Epithelial cell of alveolus of lung (primary cell): ENCODE measurements at places on chromosomes 7 and 10. TPM values are rescaled to one million over a fixed set of nuclear protein-coding genes. Genes with fewer than 3 reads are reported as not detected.

Gene TMEM60
- total RNA-seq = 15.9 and 25.2 TPM in 2 replicates

Gene SYPL1
- total RNA-seq = 49.5 and 76.9 TPM in 2 replicates

Gene OR6V1
- total RNA-seq = not detected in 2 replicates

Gene GPC2
- total RNA-seq = 2.5 and 3.1 TPM in 2 replicates

Gene DYNC1I1
- total RNA-seq = 0.13 TPM in 1 of 2 replicates, not detected in the other

Gene ADRA2A
- not detected in 2 replicates for total RNA-seq

Gene CDK14
- 26.3 and 26.9 TPM in 2 replicates for total RNA-seq

Gene OR6B1
- not detected in 2 replicates for total RNA-seq

Gene ANKRD61
- total RNA-seq = 0.08 and 0.39 TPM in 2 replicates

Gene SSC4D
- 0.48 and 1.7 TPM in 2 replicates for total RNA-seq

Gene KIF5B
- 76.2 and 99.4 TPM in 2 replicates for total RNA-seq

Gene MINDY3
- 18.0 and 19.0 TPM in 2 replicates for total RNA-seq

Gene TLX1
- not detected in 2 replicates for total RNA-seq

Gene HOXA1
- 1.4 and 3.9 TPM in 2 replicates for total RNA-seq

Gene MOGAT3
- not detected in 2 replicates for total RNA-seq

Gene ANXA8L1
- 0.56 and 5.7 TPM in 2 replicates for total RNA-seq

Gene MMP21
- total RNA-seq = 0.08 TPM in 1 of 2 replicates, not detected in the other

Gene EFCAB10
- total RNA-seq = 0.26 TPM in 1 of 2 replicates, not detected in the other

Gene ERVW-1
- total RNA-seq = 0.16 TPM in 1 of 2 replicates, not detected in the other

Gene PPP1R9A
- 0.24 and 0.26 TPM in 2 replicates for total RNA-seq

Gene TAS2R4
- total RNA-seq = under 0.01 and 0.88 TPM in 2 replicates

Gene PODXL
- 1.1 and 9.3 TPM in 2 replicates for total RNA-seq

Gene SPDYE1
- not detected in 2 replicates for total RNA-seq

Gene ATOH7
- 0.13 and 0.48 TPM in 2 replicates for total RNA-seq

Gene ZNF680
- 6.7 and 9.3 TPM in 2 replicates for total RNA-seq

Gene TRIL
- 4.1 and 11.4 TPM in 2 replicates for total RNA-seq
